RPMI7951 (cell line): ENCODE measurements at places on chromosomes 3 and 15. TPM values are rescaled to one million over a fixed set of nuclear protein-coding genes. Genes with fewer than 3 reads are reported as not detected.

The CHL1 gene
- 0.10 and 0.12 TPM in 2 replicates for total RNA-seq

The GPR160 gene
- 0.24 and 0.29 TPM in 2 replicates for total RNA-seq

The CIDEC gene
- not detected in 2 replicates for total RNA-seq

The CRYGS gene
- total RNA-seq = 0.49 and 1.1 TPM in 2 replicates

DNA sequence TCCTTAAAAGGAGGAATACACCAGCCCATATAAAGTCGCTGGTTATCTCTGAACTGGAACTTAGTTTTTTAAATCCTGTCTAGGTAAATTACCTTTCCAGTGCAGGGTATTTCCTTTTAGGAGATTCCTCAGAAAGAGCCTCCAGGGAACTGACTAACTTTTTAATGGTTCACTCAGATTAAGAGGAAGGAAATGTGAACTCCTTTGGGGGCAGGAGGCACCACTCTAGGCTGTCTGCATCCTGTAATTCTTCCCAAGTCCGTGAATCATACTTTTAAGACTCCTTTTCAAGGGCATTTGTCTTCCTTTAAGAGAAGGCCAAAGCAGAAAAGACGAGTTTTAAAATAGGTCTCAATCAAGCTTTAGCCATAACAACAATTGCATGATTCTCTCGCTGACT lies 871.2 kb upstream of the NR2F2 start:
- DNase-seq = no peak

DNA sequence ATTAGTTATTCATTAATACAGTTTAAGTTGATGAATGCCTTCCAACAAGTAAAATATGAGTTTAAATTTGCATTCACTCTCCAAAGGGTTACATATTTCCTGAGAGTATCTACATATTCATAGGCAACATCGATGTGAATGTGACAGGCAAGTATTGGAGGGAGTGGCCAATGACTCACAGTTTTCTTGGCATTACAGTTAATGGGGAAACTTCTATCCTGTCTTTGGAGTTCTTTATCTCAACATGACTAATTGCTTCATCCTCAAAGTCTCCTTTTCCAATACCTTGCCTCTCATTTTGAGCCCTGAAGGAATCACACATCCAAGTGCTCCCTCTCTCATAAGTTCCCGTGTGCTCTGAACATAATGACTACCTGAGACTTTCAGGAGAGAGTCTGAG lies 439.7 kb upstream of the FRG2C start:
- DNase-seq = no peak

DNA sequence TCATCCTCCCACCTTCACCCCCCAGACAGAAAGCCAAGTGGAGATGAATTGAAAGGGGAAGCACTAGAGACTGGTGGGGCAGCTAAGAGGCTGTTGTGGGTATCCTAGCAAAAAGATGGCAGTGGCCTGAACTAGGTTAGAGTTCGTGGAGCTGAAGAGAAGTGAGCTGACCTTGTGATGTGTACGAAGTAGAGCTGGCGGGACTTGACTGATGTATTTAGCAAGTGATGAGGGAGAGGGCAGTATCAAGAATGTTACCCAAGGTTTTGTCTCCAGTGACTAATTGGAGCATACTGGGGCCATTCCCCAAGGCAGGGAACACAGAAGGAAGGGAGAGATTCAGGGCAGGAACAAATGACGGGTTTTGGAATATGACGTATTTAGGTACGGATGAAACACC lies 50.0 kb upstream of the CP start:
- DNase-seq = peak; percentile 12

DNA sequence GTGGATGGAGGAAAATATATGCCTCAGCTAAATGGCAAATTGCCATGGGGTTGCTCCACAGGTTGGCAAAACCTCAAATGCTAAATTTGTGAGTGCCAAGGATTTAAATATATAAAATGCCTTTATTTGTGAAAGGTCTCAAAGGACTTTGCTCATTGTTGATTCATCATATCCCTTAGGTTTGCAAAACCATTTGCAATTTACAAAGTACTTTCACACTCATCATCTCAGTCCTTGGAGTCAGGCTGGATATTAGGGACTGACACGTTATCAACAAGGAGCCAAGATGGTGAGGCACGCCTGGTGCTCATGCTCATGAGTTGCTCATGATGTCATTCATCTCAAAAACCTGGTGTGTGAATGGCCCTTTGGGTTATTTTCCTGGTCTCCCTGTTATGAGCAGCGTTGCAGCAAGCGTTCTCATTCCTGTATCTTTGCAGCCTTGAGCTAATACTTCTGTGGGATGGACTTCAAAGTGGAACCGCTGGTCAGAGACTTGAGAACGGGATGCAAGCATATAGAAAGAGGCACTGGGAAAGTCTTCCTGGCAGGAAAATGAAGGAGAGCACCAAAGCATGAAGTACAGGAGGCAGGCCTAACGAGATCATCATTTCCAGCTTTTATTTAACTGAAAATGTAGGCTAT lies 66.0 kb downstream of the MYO1E start:
- DNase-seq = peak; percentile 42
